ENCODE measurements at places on chromosomes 5 and 9.

- no peak for DNase-seq
Observed at GRCh38 chr5:170584450-170585058, 80.7 kb downstream of the KCNIP1 start.

GRCh38 chr5:73282383-73282782 lies 109.4 kb downstream of the TMEM174 start:
- no peak for DNase-seq

DNA sequence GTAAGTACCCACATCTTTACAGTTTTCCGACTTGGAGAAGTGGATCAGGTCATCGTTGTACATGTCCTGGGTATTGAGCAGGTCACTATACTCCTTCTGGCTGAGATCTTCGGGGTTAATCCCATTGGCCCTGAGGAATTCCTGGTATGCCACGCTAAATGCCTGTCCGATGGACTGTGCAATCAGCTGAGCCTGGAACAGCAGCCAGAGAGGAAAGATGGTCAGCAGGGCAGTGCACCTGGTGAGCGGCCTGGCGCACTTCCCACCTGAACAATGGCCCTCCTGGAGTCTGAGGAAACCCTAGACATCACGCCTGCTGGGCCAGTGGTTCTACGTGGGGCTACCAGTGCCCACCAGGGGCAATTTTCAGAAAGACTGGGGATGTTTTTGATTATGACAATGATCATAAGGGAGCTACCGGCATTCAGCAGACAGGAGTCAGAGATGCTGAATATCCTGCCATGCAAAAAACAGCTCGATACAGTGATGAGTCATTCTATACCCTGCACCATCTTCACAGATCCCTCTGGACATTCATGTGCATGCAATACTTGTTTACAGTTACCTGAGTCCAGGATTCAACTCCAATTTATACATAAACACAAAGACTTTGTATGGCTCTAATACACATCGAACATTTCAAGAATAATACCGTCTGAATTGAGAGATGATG lies 127.2 kb downstream of the ENTREP1 start:
- no peak for DNase-seq

DNA sequence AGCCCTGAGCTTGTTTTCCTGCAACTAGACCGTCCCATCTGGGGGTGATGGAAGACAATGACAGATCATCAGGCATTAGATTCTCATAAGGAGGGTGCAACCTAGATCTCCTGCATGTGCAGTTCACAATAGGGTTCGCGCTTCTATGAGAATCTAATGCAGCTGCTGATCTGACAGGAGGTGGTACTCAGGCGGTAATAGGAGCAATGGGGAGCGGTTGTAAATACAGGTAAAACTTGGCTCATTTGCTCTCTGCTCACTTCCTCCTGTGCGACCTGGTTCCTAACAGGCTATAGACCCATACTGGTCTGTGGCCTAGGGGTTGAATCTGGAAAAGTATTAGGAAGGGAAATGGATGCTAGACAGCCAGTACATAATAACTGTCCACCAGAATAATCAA lies 39.7 kb downstream of the PTTG1 start:
- DNase-seq, result no peak

- no peak for DNase-seq
Observed at GRCh38 chr5:23756779-23757178, 249.4 kb downstream of the PRDM9 start.

DNA sequence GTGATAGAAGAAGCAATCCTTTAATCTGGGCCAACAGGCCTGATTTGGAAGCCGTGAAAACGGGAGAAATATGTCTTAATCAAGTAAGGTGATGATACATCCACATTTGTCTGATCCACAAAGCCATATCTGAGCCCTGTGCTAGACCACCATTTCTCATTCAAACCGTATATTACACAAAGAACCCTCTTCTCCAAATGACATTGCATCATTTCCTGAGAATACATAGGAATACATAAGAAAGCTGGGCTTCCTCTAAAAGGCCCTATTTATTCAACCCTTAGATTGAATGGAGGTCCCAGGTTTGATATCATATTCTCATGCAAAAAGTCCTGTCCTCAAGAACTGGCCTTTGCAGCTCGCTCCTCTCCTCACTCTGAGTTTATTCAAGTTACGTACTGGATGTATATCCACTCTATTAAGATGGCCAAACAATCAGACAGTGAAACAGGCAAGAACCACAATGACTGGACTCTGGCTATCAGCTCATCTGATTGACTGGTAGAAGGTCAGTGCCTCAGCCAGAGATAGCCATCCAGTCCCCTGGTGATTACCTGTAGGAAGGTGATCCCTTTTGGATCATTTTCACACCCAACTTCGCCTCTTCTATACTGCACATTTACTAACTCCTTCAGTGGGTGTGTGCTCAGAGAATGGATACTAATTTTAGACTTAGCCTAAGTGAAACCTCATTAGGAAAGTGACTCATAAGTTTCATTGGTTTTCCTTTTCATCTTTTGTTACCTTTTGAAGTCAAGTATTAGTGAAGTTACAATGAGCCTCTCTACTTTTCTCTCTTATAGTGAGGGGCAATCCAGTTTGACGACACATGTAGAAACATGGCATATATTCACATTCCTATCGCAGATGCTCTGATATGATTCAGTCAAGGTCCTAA lies 167.6 kb upstream of the WWC1 start:
- DNase-seq, result no peak

DNA sequence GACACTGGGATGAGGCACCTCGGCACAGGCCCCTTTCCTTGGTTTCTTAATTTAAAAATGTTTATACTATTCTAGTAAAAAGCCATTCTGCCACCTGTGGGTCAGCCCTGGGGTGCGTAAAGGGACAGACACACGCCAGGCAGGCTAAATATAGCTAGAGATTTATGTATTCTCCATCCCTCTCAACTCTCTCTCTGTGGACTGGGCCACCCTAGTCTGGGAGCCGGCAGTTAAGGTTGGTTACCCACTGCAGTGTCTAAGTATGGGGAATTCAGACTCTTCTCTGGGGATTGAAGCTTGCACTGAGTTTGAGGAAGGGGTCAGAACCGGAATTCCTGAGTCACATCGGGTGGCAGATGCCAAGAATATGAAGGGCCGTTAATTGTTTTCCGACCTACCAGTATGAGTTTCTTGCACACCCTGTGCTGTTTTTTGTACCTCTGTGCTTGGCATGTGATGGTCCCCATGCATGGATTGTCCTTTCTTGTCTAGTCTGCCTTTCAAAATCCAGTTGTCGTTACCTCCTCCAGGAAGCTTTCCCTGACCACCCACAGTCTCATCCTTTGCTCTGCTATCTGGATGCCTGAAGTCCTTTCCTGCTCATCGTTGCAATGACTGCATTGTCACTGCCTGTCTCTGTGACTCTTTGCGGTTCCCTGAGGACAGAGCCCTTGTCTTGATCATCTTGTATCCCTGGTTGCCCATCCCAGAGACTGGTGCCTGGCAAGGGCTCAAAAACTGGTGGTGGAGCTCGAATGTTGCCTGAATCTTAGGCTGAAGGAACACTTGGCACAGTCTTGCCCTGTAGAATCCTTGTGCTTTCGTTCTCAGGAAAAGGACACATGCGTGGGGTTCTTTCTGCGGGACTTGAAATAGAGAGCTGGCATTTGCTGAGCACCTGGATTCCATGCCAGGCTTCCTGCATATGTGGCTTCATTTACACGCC lies 2.1 kb downstream of the NEURL1B start:
- DNase-seq, result no peak

DNA sequence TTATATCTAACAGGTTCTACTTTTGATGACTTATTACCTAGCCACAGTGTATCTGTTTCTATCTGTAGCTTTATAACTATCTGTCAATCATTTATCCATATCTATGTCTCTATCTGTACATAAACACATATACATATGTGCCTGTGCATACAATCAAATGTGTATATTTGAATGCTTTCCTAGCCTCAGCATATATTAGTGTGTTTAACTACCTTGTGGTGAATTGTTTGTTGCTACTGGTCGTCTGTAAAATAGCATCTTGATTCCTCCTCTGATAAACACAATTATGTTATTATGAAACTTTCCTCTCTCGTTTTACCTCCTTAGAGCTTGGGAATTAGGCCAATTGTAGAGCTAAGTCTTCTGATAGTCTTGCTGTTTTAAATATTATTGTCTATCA lies 44.4 kb downstream of the PARP8 start:
- DNase-seq, result no peak

DNA sequence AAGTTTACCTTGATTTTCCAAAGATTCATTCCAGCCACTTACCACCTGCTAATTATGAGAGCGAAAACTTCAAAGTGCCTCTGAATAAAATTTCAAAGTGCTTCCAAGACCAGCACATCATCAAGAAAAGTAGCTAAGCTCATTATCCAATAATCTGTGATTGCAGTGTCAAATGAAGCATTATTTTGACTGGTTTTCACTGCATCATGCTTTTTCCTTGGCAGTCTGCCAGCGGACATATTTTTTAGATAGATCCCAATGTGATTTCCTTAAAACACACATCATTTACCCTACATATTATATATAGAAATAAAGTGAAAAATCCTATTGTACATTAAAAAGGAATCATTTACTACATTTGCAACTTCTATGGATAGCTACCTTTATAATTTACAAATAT lies 508.6 kb upstream of the FAM174A start:
- DNase-seq, result no peak

GRCh38 chr5:67910546-67910945 lies 305.0 kb upstream of the PIK3R1 start:
- DNase-seq, result no peak

GRCh38 chr5:33558489-33558888 lies 117.7 kb downstream of the TARS1 start:
- no peak for DNase-seq

DNA sequence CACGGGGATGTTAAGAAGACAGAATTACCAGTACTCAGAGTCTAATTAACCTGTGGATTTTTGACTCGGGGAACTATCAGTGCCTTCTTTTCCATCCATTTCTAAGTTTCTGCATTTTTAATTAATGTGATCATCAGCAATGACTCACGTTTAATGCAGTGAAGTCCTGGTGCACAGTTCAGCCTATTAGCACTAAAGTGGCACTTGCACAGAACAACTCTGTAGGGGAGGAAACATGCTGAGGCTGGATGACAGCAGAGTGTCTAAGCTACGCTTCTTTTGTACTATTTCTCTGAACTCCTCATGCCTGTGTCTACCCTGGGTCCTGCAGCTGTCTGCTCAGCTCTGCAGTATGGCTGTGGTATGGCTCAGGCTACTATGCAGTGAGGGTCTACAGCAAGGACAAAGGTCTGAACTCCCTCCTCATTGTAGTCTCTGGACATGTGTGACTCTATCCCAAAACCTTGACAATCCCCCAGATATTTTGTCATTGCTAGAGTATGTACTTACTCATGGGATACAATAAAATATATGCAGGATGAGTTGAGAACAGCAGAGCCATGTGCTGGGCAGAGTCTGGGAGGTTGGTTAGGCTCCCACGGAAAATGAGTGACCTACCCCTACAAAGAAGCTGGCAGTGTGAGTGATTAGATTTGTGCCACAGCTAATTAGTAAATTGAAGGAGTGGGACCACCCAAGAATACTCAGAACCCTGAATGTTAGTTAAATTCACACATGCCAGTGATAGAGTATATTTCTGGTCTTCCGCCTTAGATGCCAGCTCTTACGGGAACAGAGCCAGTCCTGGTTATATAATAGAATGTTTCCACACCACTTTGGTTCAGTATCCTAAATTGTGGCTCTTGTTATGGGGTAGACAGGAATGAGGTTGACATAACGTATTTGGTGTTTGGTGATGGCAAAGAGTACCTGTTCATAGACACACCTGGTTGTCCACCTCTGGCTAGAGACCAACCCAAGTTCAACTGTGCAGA lies 148.0 kb downstream of the GHR start:
- DNase-seq, result no peak

DNA sequence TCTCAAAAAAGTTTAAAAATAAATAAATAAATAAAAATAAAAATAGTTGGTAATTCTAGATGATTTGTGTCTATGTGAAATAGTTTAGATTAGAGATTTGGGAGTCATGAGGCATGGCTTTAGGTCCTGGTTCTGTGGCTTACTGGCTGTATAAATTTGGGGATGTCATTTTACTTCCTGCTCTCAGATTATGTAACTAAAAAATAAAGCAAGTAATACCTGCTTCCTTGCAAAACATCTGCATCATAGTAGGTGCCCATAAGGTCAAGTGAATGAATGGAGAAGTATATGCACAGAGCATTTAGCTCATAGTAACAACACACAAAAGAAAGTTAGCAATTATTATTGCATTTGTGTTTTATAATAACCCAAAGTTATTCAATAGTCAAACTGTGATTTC lies 287.7 kb upstream of the TLE4 start:
- DNase-seq, result no peak

- no peak for DNase-seq
Observed at GRCh38 chr9:76245518-76245917, 148.7 kb downstream of the RFK start.

DNA sequence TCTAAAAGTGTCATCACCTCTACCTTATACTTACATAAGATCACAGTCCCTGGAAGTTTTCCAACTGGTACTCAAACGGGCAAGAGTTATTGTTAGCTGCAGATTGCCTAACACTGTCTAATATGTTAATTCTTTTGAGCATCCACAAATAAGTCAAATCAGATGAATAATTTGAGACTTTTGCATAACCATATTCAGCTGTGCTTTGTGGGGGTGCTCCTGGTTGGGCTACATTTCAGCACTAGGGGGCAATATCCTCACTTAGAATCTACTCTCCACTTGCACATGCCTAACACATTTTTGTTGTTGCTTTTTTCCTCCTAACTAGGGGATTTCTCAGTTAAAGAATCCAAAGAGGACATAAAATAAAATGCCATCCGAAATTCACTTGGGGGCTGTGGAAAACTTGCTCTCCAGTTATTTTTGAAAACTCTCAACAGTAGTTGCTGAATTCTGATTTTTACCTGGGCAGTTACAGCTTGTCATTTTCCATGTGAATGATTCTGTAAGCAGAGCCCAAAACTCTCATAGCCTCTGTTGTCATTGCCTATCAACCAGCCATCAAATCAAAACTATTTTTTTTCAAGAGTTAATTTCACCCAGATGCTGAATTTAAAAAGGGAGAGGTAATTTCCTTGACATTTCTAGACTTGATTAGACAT lies 71.5 kb downstream of the TRIM36 start:
- DNase-seq, result no peak

DNA sequence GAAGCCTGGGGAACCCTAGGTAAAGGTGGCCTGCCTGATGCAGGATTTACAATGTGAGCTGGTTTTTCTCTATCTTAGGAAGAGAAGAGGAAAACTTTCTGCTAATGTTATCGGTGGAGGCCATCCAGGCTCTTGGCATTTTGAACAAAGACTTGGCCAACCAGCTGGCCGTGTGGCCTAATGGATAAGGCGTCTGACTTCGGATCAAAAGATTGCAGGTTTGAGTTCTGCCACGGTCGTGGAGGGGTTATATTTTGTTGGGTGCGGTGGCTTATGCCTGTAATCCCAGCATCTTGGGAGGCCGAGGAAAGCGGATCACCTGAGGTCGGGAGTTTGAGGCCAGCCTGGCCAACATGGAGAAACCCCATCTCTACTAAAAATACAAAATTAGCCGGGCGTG lies 9.6 kb downstream of the C9orf152 start:
- DNase-seq, result no peak

DNA sequence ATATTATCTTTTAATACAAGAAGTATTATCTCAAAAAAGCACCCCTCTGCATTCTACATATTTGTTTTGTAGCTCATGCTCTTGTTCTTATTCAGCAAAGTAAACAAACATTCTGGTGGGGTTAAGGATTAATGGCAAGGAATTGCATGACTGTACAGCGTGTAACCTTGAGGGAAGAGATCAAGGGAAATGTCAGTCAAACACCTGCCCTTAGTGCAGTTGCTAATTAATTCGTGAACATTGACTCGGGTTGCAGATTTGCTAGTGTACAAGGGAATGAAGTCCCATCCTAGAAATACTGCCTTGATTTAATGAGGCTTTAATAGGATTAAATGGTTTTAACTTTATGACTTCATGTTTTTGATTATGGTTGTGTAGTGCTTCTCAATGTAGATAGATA lies 1758.1 kb downstream of the MAT2B start:
- DNase-seq, result no peak
